ENCODE measurements at places on chromosomes 1 and 21.

- no peak for DNase-seq
Measured at GRCh38 chr1:229941160-229941559, 125.9 kb upstream of the GALNT2 start.

DNA sequence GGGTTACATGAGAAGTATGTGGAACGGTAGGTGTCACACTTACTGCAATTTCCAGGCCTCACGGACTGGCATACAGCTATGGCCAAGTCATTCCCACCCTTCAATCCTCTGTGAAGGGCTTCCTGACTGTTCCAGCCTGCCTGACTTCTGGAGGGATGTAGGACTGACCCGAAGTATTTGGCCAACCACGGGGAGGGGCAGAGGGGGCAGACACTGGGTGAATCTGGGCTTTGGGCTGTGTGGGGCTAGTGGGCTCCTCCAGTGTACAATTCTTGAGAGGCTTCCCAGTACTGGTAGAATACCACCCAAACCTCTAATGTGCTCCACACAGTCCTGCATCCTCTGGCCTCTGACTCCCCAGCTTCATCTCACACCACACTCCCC is 78.2 kb downstream of the FAM78B start:
- DNase-seq, result no peak

- DNase-seq, result no peak
Measured at GRCh38 chr1:186683652-186684410, 3.6 kb upstream of the PTGS2 start.

- DNase-seq, result no peak
Measured at GRCh38 chr1:46643368-46643775, 24.8 kb downstream of the ATPAF1 start.

DNA sequence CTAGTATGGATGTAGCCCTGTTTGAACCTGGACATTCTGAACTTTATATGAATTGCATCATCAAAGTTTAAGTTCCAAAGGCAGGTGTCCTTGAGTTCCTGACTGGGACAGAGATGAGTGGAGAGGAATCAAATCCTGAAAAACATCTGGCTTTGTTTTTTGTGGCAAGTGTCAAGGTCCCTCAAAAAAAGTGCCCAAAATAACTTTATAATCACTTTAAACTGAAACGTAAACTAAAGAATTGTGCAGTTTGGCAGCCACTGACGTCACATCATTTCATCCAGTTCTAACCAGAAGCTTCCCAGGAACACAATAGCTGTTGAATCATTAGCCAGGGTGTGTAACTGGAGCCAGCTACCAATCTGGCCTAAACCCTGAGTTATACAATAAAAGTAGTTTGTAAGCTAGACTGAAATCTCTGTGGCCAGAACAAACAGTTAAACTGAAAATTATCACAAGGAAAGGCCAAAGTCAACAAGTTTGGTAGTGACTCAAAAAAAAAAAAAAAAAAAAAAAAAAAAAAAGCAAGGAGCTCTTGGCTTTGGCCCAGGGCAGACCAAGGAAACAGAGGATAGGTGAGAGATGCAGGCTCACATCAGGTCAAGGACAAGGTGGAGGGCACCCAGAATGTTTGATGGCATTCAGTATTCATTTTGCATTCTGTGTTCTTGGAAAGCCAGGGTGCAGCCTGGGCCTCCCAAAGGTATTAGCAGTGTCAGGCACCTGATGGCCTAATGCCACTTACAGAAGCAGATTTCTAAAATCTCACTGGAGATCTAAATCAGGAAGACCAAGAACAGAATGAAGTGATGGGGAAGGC is 74.3 kb downstream of the TNFSF18 start:
- no peak for DNase-seq

DNA sequence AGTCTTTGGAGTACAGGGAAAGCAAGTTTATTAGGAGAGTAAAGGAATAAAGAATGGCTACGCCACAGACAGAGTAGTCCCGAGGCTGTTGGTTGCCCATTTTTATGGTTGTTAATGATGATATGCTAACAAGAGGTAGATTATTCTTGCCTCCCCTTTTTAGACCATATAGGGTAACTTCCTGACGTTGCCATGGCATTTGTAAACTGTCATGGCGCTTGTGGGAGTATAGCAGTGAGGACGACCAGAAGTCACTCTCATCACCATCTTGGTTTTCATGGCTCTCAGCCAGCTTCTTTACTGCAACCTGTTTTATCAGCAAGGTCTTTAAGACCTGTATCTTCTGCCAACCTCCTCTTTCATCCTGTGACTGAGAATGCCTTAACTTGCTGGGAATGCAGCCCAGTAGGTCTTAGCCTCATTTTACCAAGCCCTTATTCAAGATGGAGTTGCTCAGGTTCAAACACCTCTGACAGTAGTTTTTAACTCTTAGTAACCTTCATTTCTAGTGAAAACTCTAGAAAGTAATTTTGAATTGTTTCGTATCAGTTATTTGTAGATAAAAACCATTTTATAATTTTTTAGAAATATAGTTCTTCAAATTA is 26.2 kb downstream of the TCP10L start:
- no peak for DNase-seq

GRCh38 chr1:175889848-175890247 is 146.5 kb upstream of the TNR start:
- no peak for DNase-seq
